Glutamatergic neuron (in vitro differentiated cells): ENCODE measurements at places on chromosomes 1 and 21. TPM values are rescaled to one million over a fixed set of nuclear protein-coding genes. Genes with fewer than 3 reads are reported as not detected.

GRCh38 chr1:101995984-101996745, 561 bp downstream of the OLFM3 start:
- DNase-seq, result peak; percentile 31

LAX1 gene
- total RNA-seq, result not detected

- no peak for DNase-seq
These were observed 20.6 kb upstream of the PGD start for GRCh38 chr1:10378081-10378841.

GSTM5 gene
- total RNA-seq, result 0.20 TPM

- no peak for DNase-seq
These were observed 116.4 kb downstream of the SIM2 start for GRCh38 chr21:36815284-36815683.

DNA sequence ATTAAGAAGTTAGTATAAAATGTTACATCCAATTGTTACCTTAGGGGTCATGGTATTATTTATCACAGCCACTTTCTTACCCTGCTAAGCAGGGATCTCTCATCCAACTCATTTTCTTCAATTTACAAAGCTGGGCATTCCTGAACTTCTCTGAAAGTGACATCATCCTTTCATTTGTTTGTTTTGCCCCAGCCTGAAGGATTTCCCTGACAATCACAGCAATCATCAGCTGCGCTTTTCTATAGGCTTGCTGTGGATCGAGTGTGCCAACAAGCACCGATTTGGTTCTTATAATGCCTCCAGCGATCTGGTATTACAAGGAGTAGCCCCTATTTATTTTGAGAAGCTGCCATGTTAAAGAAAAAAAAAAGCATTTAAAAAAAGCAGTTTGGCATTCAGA, 240.2 kb downstream of the USH2A start:
- DNase-seq, result no peak

GRCh38 chr1:224894915-224895314, 34.6 kb upstream of the DNAH14 start:
- no peak for DNase-seq

DNA sequence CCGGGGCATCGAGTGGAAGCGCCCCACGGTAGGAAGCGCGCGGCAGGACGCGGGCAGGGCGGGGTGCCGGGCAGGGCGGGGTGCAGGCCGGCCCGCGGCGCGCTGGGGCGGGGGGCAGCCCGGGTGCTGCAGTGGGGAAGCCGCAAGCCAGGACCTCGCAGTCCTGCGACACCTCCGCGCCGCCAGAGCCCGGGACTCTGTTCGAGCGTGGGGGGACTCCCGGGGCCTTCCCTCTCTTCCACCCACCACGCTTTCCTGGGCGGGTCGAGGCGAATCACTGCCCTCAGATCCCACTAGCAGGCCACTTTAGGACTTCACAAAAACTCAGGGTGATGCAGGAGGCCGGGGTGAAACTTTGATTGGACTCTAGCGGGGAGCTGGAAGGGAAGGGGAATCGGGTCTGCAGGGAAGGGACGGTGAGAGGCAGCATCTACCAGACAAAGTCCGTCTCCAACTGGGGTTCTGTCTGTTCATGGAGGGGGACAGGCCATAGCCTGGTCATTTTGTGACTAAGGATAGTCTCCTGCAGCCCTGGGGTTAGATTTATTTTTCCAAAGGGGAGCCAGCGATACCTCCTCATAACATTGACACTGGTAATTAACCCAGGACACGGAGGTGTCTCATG, 623 bp downstream of the CAPN2 start:
- peak; percentile 42 for DNase-seq

RPS8 gene
- total RNA-seq, result 988 TPM

- DNase-seq, result no peak
These were observed 633.3 kb downstream of the USP25 start for GRCh38 chr21:16363100-16363499.

DNA sequence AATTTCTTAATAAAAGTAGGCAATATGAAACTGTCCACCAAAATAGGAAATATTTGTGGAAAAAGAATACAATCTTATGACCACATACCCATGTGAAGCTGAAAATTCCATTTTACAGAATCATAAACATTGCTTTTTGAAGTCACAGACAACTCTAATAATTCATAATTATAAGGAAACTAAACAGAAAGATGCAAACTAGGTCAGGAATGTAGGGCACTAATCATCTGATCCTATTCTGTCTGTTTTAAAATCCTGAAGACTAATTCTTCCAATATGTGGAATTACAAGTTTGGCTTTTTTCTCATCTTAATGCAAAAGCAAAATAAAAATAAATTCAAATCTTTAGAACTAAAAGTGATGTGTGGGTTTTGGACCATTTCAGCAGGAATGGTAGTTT, 528.6 kb downstream of the LTN1 start:
- no peak for DNase-seq

CACNA1E gene
- total RNA-seq, result 8.8 TPM

DNA sequence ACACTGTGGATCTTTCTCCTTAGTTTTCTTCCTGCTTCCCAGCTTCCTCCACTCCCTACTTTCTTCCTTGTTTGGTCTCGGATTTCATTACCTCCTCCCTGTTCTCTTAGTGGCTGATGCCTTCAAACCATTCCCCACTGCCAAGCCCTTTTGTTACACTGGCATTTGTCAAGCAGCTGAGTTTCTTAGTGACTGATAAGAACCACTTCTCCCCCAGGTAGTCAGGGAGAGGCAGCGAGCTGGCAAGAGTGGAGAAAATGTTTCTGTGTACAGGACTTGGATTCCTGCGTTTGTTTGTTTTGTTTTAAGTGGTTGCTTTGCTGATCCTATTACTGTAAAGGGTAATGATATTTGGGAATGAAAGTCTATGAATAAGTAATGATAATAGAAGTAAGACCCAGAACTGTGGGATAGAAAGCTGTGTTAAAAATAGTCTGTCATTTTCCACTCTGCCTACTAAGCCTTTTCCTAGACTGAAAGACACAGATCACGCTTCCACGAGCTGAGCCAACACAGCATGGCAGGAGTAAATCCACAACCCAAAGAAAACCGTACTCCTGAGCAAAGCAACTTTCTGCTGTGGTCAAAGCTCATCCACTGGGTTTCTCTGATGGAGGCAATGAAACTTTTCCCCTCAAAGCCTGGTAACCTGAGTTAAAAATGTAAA, 10.1 kb upstream of the SERTAD4 start:
- no peak for DNase-seq

MIA3 gene
- 65.4 TPM for total RNA-seq

FMO5 gene
- 0.25 TPM for total RNA-seq

DNA sequence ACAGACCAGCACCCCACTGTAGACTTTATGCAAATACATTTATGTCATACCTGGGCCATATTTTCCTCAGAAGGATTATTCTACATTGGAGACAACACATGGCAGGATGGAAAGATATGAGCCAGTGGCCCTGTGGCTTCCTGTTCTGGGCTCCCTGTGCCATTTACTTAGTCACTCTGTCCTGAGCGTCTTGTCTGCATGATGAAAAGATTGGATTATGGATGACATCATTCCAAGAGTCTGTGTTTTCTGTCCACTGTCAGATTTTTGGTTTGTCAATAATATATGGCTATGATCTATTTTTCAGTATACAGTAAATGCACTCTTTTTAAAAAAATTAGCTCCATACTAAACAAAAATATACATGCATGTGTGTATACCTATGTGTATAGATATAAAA, 30.8 kb downstream of the IGSF5 start:
- no peak for DNase-seq

GRCh38 chr1:205013683-205014367, 29.2 kb upstream of the CNTN2 start:
- no peak for DNase-seq

DNA sequence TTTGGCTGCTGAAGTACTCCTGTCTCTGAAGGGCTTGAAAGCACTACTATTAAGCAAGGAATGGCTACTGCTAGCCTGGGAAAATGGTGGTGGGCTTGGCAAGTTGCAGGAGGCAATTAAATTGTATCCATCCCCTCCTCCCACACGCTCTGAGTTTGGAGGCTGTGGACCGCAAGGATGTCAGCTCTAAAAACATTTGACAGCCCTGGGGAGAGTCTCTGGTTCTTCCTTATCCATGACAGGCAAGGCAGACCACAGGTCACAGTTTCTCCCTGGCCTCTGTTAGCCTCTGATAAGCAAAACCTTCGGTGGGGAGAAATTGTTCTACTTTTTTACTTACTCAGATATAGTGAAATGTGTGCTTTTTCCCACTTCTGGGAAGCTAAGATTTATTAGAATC, 46.6 kb downstream of the S1PR1 start:
- no peak for DNase-seq

GRCh38 chr1:39898191-39898590, 3.5 kb downstream of the MYCL start:
- no peak for DNase-seq

DNA sequence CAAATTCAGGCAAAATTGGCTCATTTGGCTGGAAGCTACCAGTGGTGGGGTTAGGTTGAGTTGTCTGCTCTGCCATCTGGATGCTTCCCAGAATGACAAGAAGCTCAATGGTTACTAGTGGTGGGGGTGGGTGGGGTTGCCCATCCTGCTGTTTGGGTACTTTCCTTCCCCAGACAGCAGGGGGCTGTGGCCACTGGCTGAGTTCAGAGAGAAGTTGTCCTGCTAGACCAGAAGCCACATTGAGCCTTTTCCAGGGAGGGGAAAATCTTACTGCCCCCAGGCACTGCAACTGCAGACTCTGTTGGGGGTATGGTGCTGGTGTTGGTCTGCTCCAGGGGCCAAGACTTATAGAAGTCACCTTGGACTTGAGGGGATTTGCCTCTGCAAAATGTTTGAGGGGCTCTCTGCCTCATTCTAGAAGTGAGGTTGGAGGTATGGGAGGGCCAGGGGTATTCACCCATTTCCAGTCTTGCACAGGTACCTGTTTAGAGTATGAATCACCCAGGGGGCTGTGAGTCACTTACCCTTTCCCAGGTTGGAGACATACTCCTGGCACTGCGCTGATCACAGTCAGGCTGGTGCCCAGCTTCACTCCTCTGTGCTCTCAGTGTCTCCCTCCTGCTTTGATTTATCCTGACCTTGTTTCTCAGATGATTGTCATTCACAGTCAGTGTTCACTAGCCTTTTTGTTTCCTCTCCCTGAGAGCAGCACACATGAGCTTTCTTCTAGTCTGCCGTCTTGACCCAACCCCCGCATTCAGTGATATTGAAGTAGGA, 89.1 kb upstream of the NEGR1 start:
- no peak for DNase-seq

DNA sequence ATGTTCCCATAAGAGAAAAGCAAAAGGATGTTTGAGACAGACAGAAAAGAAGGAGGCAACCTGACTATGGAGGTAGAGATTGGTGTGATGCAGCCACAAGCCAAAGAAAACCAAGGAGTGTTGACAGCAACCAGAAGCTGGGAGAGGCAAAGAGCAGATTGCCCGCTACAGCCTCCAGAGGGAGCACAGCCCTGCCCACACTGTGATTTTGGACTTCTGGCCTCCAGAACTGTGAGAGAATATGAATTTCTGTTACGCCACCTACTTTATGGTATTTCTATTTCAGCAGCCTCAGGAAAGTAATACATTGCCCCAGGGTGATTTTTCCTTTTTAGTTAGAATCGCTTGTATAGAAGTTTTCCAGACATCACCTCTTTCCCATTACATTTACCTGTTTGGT, 28.4 kb downstream of the SLAMF6 start:
- DNase-seq, result peak; percentile 25
